ENCODE measurements at places on chromosomes 6 and 20.

DNA sequence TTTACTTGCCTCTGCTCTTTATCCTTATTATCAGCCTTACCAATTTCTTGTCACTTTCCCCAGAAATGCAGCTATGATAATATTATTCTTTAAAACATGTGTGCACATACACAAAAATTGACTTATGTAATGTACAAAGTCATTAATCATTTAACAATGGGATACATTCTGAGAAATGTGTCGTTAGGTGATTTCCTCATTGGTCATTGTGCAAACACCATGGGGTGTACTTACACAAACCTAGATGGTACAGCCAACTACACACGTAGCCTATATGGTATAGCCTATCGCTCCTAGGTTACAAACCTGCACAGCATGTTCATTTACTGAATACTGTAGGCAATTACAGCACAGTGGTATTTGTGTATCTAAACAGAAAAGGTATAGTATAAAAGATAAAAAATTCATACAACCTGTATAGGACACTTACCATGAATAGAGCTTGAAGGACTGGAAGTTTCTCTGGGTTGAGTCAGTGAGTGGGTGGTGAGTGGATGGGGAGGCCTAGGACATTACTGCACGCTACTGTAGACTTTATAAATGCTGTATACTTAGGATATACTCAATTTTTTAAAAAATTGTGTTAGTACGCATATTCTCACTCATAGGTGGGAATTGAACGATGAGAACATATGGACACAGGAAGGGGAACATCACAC lies 56.9 kb downstream of the HIVEP1 start:
- DNase-seq: no peak

GRCh38 chr6:15364401-15365037 lies 118.7 kb downstream of the JARID2 start:
- DNase-seq: no peak

GRCh38 chr6:126722411-126722810 lies 382.5 kb downstream of the CENPW start:
- DNase-seq: no peak

DNA sequence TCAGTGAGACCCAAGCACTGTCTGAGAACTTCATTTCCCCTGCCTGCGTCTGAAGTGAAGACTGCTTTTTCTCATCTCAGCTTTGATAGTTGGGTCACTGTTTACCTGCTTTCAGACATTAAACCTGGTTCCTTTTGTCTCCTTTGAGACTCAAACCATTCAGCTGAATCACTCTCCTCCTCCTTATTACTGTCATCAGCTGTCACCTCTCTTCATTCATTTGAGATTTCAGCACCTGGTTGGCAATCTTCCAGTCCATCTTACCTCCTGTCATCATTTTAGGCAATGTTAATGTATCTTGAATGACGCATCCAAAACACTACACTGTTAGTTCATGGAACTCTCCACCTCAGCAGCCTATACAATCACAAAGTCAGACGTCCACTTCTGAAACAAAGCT lies 34.3 kb upstream of the SOX4 start:
- DNase-seq: no peak

GRCh38 chr6:155521719-155522118 lies 66.1 kb upstream of the NOX3 start:
- no peak for DNase-seq

DNA sequence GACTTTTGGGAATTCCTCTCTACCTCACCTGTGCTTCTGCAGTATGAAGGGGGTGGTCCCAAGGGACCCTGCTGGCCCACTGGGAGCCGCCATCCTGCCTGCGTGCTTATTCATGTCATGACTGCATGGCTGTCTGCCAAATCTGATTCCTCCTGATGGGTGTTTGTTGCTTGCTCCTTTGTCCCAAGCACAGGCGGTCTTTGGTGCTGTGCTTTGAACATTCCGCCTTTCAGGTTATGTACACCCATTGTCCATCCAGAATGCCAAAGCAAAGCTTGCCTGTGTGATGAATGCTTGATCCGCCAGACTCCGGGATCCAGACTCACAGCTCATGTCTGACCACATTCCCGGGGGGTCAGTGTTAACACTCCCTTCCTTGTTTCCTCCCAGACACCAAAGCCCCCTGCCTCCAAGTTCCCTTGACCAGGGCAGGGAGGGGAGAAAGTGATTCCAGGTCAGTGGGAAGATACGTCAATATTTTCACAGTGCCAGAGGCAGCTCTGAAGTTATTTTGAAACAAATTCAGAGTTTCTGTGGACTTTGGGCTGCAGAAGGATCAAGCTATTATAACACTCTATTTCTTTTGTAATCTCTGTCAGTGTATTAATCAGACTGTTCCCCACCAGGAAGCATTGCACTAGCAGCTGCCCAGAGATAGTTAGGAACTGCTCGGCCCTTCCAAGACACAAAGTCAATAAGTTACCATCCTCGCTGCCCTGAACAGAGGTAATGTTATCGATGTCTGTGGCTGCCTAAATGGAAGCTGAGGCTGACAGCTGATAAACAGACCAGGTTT lies 9.5 kb downstream of the DAAM2 start:
- no peak for DNase-seq

GRCh38 chr6:108030211-108030610 lies 44.3 kb downstream of the OSTM1 start:
- DNase-seq: no peak

- no peak for DNase-seq
Measured at GRCh38 chr6:28543651-28544610, 18.2 kb downstream of the GPX5 start.

- no peak for DNase-seq
Measured at GRCh38 chr6:2767657-2768524, 2.7 kb downstream of the WRNIP1 start.

DNA sequence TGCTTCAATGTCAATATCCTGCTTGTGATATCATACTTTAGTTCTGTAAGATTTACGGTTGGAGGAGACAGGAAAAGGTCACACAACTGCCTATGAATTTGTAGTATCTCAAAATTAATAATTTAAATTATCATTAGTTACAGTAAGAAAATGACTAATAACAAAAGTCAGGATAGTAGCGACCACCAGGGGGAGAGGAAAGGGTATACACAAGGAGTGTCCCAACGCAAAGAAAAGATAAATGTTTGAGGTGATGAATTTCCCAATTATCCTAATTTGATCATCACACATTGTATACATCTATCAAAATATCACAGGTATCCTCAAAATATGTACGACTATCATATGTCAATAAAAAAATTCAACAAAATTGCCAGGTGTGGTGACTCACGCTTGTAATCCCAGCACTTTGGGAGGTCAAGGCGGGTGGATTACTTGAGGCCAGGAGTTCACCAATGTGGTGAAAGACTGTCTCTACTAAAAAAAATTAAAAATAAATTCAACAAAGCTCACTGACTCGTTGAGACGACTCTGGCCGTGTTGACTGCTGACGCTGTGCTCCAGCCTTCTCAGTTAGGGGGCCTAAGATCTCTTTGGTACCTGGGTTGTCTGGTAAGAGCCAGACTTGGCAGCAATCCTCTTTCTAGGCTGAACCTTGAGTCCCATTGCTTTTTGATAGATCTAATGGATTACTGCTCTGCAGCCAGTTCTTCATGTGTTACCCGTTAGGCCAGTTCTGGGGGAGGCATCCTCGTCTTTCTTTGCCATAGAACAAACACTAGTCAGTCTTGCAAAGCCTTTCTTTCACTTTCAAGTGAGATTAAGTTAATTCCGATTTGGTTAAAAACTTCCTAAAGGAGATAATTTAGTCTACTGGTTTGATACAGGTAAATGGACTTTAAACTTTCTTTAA lies 9.0 kb upstream of the OVOL2 start:
- DNase-seq: no peak

DNA sequence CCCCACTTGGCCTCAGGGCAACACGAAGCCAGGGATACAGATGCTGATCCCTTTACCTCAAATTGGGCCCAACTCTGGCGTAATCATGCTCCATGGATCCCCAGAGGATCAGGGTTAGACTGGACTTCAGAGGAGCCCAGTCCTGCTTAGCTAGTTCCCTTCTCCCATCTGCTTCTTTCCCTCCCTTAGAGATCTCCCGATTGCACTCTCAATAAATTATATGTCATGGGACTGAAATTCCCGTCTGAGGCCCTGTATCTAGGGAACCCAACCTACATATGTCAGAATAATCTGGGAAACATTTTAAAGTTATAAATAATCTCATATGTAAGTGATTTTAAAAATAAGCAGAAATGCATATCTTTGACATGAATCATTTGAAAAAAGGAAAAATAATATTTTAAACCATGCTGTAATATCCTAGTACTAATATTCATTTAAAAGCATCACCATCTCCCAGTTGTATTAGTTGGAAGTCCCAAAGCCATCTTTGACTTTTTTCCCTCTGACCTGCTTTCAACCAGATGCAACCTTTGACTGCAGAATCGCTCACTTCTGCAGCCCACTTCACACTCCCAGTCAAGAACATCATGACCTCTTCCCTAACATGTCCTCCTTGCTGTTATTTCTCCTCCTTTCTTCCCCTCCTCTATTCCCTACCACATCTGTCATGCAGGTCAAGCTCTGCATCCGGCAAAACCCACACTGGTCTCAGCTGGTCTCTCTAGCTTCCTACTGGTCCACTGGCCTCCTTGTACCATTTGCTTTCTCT lies 393.6 kb downstream of the BTBD3 start:
- no peak for DNase-seq

DNA sequence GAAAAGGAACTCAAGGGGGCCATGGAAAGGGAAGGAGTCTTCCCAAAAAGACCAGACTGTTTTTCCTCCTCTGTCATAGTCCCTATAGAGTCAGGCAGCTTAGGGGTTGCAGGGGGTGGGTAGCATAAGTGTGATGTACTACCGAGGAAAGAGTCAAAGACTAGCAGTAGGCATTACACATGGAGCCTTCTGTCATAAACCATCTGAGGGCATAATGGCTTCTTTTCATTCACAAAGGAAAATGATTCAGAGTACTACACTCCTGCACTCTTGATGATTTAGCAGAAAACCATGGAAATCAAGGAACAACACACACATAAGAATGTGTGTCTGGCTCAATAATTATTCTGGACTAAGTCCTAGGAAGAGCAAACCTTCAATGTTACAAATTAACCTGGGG lies 14.9 kb downstream of the PLN start:
- DNase-seq: no peak

GRCh38 chr20:11172881-11173280 lies 499.1 kb upstream of the JAG1 start:
- no peak for DNase-seq

GRCh38 chr6:4021854-4022695 lies 56.9 kb downstream of the FAM217A start:
- no peak for DNase-seq

DNA sequence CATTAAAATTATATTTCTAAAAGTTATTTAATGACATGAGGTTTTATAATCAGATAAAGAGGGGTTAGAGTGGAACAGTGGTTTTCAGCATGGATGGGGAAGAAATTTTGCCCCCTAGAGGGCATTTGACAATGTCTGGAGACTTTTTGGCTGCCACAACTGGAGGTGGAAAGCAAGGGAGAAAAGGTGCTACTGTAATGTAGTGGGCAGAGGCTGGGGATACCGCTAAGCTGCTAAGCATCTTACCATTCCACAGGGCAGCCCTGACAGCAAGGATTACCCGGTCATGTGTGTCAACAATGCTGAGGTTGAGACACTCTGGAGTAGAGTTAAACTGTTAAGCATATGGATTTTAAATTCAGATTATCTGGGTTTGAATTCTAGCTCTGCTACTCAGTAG lies 52.9 kb upstream of the FABP7 start:
- no peak for DNase-seq

DNA sequence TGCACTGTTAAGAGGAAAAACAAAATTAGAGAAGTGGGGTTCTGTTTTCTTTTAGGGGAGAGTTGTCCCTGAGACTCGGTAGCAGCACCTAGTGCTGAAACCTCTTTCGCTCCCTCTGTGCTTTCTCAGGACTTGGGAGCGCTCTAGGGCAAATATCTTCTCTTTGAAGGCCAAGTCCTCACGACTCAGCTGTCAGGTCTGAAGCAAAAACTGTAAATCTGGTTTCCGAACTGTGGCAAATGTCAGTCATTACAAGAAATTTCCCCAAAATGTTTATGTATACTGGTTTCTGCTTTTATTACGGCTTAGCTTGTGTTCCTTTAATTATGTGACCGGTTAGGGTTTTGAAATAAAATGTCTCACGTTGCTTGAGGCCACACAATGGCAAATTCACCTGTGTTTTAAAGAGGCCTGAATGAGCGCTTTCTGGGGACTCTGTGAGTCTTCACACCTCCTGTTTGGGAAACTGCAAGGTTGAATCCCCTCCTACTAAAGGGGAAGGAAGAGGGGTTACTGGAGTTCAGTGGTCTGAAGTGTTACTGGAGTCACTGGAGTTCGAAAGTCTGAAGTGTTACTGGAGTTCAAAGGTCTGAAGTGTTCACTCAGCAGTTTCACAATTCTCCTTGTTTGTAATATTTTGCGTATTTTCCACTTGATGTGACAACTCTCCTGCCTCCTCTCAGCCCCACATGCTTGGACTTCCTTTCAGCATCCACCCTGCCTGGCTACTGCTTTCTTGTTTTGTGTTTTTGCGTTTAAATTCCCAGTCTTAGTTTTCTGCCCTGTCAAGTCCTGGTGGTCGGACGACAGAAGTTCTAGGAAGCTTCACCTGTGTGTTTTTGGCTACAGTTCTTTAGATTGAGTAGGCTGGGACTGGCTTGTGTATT lies 1.6 kb downstream of the SMPDL3A start:
- DNase-seq: no peak

DNA sequence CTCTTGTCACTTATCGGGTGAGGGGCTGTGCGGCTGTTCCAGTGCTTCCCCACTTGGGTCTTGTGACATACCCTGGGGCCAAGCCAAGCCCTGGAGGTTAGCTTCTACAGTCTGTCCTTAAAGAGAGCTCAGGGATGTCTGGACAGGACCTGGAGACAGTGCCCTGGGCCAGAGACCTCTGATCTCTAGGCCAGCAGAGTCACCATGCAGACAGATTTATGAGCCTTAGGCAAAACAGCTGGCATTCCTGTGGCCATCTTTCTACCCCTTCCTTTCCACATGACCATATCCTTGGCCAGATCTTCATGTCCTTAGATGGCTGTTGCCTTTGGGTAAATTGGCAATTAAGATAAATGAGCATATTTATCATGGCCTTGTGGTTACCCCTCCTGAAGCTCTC lies 678.6 kb downstream of the MAFB start:
- no peak for DNase-seq

- DNase-seq: no peak
Measured at GRCh38 chr20:57439432-57439831, 48.2 kb downstream of the RBM38 start.

DNA sequence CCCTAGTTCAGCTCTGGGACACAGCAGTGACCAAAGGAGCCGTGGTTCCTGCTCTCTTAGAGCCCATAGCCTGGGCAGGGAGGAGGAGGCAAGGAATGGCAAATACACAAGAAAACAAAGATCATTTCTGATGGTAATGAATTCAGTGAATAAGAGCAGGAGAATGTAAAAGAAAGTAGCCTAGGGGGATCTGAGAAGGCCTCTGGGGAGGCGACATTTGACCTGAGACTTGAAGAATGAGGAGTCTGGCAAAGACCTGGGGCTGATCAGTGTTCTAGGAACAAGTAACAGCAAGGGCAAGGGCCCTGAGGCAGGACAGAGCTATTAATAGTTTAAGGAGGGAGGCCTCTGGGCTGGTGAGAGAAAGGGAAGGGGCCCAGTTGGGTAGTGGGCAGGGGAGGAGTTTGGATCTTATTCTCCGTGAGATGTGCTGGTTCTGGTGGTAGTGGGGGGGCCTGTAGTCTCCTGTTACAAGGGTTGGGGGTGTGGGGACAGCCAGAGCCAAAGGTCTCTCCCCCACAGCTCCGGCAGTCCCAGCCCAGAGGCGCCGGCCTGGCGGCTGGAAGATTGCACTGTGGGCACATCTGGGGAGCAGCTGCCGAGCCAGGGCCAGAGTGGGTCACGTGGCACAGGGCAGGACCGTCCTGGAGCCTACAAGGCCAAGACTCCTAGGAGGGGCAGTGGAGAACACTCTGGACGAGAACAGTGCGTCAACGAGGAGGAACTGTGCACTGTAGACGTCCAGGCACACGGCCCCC lies 9.3 kb upstream of the ID1 start:
- no peak for DNase-seq
